ENCODE measurements at places on chromosomes 16 and 17. TPM values are rescaled to one million over a fixed set of nuclear protein-coding genes. Genes with fewer than 3 reads are reported as not detected.

CACNG5 gene
- total RNA-seq, result not detected

SPNS1 gene
- total RNA-seq, result 54.0 TPM

TRAF4 gene
- total RNA-seq, result 29.2 TPM

KLHL10 gene
- not detected for total RNA-seq

ST6GALNAC1 gene
- total RNA-seq, result not detected

UBE2Z gene
- total RNA-seq, result 77.5 TPM

SEC14L1 gene
- 292 TPM for total RNA-seq

CTF1 gene
- total RNA-seq, result 0.33 TPM

SMIM5 gene
- not detected for total RNA-seq

MFSD6L gene
- total RNA-seq, result not detected

RNU2-1 gene
- total RNA-seq, result not detected

EXOSC6 gene
- 31.9 TPM for total RNA-seq

POLR3E gene
- 29.3 TPM for total RNA-seq

CREBBP gene
- 15.1 TPM for total RNA-seq

GUCY2D gene
- not detected for total RNA-seq

KRTAP17-1 gene
- not detected for total RNA-seq

CHMP6 gene
- total RNA-seq, result 37.4 TPM

NEUROD2 gene
- total RNA-seq, result not detected

ROGDI gene
- 17.0 TPM for total RNA-seq

TXNDC17 gene
- total RNA-seq, result 218 TPM

CCL4L2 gene
- total RNA-seq, result not detected
